SW 1271 (cell line): ENCODE measurements at places on chromosomes 7 and 10.

GRCh38 chr10:10489805-10490571, 527.7 kb upstream of the CELF2 start:
- no peak for DNase-seq

GRCh38 chr10:78672918-78673317, 395.8 kb upstream of the ZMIZ1 start:
- DNase-seq, result no peak

DNA sequence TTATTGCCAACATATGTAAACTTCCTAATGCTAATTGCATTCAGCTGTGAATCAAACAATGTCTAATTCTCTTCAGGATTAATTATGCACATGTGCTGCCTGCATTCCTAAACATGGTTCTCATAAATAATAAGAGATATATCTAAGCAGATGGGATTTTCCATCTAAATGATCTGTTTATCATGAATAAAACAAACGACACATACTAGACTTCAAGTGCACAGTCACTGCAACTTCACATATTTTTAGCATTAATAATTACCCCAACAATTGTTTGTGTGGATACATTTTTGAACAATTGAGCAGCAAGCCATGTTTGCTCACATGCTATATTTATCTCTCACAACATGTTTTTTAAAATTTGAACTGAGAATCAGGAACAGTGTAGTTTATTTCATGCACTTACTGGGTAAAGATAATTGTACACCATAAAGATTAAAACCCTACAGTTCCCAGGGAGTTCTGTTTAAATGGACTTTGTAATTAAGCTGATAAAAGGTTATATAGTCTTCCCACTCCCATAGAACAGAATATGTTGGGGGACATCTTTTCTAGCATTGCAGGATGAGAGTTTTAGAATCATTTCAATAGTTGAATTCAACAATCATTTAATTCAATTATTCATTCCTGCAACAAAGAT, 378.5 kb downstream of the MDFIC start:
- no peak for DNase-seq

GRCh38 chr7:10677668-10678232, 295.9 kb upstream of the PHF14 start:
- DNase-seq, result no peak

- DNase-seq, result no peak
These were observed 55.3 kb upstream of the ZNF438 start for GRCh38 chr10:31087011-31087410.

DNA sequence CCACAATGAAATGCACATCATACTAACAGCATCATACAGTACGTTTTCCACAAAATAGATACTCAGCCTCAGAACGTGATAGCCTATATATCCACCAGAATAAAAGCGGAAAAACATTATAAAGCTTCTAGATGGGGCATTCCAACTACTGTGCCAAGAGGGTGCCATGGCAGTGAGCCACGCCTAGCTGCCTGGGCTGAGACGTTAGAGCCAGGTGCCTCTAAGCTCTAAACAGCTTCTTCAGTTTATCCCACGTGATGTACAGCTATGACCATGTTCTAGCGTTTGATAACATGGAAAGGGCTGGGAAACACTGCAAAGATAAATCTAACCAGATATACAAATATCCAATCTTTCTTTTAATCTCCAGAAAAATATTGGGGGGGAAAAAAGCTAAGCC, 17.8 kb downstream of the USP6NL start:
- DNase-seq, result no peak

DNA sequence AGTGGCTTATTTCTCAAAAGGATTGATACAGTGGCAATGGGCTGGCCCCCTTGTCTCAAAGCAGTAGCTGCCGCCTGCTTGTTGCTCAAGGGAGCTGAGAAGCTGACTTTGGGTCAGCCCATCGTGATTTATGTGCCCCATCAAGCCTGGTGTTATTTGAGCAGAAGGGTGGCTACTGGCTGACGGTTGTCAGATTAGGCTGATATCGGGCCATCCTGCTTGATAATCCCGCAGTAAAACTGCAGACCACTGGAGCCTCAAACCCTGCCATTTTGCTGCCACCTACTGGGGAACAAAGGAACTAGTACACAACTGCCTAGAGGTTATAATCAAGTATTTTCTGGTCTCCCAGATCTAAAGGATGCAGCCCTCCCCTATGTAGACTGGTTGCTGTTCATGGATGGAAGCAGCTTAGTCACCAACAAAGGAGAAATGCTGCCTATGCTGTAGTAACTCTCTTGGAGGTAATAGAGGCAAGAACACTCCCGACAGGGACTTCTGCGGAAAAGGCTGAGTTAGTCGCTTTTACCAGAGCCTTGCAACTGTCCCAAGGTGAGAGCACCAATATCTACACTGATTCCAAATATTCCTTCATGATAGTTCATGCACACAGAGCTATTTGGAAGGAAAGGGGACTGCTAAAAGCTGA, 65.9 kb upstream of the ZNF92 start:
- peak; percentile 51 for DNase-seq

DNA sequence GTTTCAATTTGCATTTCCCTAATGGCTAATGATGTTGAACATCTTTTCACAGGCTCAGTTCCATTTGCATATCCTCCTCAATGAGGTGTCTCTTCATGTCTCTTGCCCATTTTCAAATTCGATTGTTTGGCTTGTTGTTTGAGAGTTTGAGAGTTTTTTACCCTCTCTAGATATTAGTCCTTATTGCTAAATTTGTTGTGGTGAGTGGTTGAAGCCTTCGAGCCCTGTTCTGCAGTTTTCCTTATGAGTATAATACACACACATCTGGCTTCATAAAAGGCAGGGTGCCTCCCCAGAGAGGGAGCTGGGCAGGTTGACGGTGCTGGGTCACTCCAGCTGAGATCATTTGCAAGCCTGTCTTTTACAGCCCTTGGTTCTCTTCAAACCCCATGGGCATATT, 65.1 kb downstream of the RGS10 start:
- no peak for DNase-seq

GRCh38 chr10:23968301-23968700, 240.6 kb upstream of the KIAA1217 start:
- no peak for DNase-seq

- no peak for DNase-seq
These were observed 238.2 kb downstream of the CELF2 start for GRCh38 chr10:11255796-11256444.

DNA sequence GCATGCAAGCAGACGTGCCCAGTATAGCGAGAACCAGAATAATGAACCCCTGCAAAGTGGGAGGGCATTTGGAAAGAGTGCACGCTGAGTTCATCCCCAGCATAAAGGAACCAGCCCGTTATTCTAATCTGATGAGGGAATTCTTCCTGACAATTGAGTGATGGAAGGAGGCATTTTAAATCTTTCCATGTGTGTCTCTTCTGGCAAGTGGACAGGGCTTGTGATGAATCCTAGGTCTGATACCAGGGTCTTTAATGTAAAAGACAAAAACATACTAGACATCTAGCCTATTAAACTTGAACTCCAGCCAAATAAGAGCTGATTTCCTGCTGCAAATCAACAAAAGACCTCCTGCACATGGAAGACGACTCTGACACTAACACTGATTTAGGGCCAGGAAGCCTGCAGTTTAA, 301.2 kb downstream of the DPP6 start:
- no peak for DNase-seq

DNA sequence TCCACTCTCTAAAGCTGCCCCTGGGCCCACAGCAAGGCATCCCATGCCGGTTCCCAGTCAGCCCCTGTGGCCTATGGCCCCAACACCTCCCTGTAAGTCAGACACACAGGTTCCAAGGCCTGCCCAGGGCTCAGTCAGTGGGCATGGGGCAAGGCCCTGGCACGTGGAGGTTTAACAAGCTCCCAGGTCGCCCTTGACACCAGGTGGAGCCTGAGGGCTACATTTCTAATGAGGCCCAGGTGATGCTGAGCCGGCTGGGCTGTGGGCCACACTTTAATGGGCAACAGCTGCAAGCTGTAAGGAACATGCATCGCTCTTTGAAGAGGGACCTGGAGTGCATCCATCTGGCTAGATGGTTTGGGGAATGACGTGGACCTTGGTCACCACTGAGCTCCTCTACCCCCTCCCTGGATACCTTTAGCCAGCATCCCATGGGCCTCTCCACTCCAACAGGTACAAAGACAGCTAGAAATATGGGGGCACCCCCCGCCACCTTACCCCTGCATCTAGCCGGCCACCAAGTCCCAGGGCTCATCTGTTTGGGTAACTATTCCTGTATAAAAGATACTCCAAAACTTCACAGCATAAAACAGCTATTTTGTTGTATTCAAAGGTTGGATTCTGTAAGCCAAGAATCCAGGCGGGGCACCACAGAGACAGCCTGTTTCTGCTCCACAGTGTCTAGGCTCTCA, 122.5 kb downstream of the OAT start:
- no peak for DNase-seq

GRCh38 chr7:101950450-101951119, 133.2 kb downstream of the CUX1 start:
- peak; percentile 45 for DNase-seq
